Neuronal stem cell (in vitro differentiated cells): ENCODE measurements at places on chromosomes 13 and 19.

DNA sequence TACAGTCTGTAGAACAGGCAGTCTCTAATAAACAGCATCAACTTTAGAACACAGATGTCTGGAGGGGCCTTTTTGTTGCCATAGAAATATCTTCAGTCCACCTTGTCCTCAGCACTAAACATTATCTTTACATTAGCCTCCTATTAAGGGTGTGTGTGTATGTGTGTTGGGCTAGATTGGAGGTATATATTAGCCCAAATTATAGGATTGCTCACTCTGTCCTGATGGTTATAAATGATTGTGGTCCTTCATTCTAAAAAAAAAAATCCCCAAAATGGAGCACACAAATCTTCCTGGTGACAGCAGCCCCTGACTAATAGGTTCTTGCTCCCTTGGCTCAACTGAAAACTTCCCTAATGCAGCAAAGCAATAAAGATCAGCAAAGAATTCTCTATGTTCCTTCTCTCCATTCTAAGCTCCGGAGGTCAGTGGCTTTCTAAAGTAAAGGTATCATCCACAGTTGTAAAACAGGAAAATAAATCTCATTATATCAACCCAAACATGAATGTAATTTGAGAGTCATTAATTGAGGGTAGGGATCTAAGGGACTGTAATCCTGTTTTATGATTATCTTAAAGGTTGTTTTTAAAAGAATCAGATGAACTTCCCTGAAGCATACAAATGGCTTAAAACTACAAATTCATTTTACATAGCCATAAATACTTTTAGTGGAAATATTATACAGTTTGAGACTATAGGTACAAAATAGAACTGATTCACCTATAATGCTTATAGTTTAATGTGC lies 232.7 kb downstream of the KLF12 start:
- DNase-seq: no peak

- no peak for DNase-seq
These were observed 2.3 kb downstream of the CLASRP start for GRCh38 chr19:45041125-45041524.

GRCh38 chr19:29283366-29283765 lies 70.4 kb upstream of the UQCRFS1 start:
- DNase-seq: no peak

- no peak for DNase-seq
These were observed 55.1 kb downstream of the RASA3 start for GRCh38 chr13:114077099-114077932.

GRCh38 chr13:64311948-64312347 lies 2896.3 kb upstream of the PCDH20 start:
- no peak for DNase-seq

DNA sequence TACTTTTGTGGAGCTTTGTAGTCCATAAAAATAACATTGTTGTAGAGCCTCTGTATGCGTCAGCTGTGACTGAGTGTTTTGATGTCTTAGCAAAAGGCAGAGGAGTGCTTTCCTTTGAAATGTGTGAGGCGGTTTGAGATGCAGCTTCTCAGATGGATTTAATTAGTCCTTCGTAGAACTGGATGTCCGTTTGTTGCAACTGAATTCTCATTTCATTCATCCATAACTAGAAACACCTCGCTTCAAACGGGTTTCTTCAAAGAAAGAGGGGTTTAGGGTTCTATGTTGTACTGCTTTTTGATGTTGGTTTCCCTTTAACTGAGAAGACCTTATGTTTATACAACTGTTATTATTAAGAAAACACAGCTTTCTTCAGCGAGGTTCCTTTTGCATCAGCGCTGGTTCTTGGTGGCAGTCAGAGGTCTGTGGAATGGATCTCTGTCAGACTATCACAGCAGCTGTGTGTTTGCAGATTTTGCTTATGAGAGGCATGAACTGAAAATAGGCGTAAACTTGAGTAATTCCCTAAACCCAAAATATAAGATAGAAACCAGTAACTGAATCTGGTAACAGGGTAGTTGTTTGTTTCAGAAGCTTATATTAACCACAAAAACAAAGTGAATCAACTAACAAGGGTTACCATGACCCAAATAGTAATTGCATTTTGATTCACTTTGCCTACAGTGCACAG lies 194.4 kb downstream of the GGACT start:
- DNase-seq: no peak

- no peak for DNase-seq
These were observed 239.1 kb downstream of the KLF12 start for GRCh38 chr13:73894995-73895571.

GRCh38 chr13:40635315-40635995 lies 31.0 kb downstream of the FOXO1 start:
- DNase-seq: no peak

DNA sequence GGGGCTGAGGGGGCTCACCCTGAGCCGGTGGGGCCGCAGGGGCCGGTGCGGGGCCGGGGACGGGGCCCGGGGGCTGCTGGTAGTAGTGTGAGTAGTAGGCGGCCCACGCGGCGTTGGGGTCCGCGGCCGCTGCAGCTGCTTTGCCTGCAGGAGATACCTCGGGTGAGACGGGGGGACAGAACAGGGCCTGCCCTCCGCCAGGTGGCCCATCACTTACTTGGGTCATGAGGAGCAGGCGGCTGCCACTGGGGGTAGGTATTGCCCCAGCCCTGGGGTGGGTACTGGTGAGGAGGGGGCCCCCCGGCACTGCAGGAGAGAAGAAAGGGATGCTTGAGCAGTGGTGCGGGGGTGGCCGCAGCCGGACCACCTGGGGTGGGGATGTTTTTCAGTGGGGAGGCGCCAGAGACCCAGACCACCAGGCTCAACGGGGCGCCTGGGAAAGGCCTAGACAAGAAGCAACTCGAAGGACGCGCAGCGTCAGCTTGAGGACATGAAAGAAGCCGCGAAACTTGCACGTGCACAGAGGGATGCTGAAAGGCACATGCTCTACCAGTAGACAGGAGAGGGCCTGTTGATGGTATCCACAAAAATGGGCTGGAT lies 8.9 kb downstream of the KHSRP start:
- DNase-seq: no peak

DNA sequence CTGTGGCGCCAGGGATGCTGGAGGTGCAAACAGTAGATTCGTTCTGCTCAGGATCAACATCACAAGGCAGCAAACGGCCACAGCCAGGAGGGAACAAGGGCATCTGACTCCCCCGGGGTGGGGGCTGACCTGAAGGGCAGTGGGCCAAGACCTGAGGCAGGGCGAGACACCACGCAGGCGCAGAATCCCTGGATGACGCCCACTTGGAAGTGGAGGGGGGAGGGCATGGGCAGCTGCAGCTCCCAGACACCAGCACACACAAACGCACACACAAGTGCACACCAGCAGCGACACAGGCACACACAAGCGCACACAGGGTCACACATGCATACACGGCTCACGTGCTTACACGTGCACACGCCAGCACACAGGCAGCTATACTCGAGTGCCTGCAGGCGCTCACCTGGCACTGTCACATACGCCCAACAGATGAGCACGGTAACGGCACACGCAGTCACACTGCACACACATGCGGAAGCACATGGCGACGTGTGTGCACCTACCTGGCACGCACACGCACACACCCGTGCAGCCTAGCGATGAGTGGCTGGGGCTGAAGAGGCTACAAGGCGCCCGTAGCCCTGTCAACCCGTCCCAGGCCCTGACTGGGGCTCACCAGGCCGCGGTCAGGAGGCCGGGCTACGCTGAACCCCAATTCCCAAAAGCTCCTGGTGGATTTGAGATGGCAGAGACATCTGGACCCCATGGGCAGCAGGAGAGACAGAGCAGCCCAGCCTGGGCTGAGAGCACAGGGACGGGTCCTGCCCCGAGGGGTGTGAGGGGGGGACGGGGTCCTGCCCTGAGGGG lies 5.5 kb downstream of the C2CD4C start:
- DNase-seq: no peak

- DNase-seq: no peak
These were observed 297.4 kb upstream of the SGCG start for GRCh38 chr13:22883262-22883840.

GRCh38 chr19:8396563-8397203 lies 6.5 kb downstream of the RAB11B start:
- DNase-seq: no peak

DNA sequence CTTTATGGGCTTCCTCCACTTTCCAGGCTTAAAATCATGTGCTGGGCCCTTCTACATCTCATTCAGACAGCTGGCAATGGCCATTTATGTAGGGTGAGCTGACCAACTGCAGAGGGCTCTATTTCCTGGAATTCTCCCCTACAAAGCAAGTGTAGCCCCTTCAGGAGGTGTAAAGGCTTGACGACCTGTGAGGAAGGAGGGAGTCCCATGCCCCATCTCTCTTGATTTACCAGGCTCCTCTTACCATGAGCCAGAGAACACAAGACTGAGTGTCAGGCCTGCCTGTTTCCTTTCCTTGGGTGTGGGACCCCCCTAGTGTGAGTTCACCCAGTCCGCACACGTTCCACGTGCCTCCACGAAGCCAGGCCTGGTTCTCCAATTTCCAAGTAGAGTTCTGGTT lies 16.6 kb downstream of the ZNF536 start:
- no peak for DNase-seq

- no peak for DNase-seq
These were observed 3.8 kb upstream of the PRR12 start for GRCh38 chr19:49587227-49587626.

GRCh38 chr19:47323872-47324271 lies 8.1 kb upstream of the C5AR2 start:
- no peak for DNase-seq

GRCh38 chr13:92575777-92576176 lies 650.8 kb upstream of the GPC6 start:
- no peak for DNase-seq

GRCh38 chr19:22605275-22606211 lies 28.6 kb upstream of the ZNF492 start:
- DNase-seq: no peak

DNA sequence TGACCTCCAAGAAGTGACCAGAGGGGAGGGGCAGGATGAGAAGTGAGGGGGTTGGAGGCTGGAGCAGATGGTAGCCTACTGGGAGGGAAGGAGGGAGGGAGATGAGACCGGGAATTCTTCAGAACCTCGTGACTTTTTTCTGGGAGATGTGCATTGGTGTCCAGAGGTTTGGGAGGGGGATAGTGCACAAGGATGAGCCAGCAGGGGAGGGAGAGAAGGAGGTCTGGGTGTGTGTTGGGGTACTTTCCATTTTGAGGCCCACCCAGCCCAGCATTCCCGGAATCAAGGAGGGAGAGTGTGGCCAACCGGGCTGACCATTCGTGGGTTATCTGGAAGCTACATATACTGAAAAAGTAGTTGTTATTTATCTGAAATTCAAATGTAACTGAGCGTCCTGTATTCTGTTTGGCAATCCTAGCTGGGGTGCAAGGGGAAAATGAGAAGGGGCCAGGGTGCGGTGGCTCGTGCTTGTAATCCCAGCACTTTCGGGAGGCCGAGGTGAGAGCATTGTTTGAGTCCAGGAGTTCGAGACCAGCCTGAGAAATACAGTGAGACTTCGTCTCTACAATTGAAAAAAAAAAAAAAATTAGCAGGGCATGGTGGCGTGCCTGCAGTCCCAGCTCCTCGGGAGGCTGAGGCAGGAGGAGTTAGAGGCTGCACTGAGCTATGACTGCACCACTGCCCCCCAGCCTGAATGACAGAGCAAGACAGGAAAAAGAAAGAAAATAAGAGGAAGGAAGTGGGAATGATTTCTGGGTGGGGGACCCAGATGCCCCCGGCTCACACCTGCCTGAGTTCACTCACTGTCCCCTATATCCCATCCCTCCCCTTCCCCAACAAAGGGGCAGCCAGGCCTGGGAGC lies 4.4 kb upstream of the C3 start:
- DNase-seq: no peak

GRCh38 chr13:37364007-37364406 lies 234.6 kb downstream of the POSTN start:
- no peak for DNase-seq

DNA sequence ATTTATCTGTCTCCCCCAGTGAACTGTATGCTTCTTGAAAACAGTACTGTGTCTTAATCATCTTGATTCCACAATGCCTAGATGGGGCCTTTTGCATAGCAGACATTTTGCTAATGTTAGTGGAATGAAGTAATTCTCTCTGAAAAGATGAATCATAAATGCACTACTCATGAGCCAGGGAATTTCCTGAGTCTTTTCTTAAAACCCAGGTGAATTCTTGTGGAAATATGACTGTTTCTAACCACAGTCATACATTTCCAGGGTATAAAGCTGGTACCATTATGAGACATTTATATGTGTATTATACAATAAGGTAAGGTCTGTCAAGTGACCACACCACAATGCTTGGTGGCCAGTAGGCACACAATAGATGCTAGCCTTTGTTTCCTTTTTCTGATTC lies 5.5 kb upstream of the KCTD4 start:
- DNase-seq: no peak

- DNase-seq: no peak
These were observed 1776.2 kb downstream of the PCDH9 start for GRCh38 chr13:65453982-65454381.

DNA sequence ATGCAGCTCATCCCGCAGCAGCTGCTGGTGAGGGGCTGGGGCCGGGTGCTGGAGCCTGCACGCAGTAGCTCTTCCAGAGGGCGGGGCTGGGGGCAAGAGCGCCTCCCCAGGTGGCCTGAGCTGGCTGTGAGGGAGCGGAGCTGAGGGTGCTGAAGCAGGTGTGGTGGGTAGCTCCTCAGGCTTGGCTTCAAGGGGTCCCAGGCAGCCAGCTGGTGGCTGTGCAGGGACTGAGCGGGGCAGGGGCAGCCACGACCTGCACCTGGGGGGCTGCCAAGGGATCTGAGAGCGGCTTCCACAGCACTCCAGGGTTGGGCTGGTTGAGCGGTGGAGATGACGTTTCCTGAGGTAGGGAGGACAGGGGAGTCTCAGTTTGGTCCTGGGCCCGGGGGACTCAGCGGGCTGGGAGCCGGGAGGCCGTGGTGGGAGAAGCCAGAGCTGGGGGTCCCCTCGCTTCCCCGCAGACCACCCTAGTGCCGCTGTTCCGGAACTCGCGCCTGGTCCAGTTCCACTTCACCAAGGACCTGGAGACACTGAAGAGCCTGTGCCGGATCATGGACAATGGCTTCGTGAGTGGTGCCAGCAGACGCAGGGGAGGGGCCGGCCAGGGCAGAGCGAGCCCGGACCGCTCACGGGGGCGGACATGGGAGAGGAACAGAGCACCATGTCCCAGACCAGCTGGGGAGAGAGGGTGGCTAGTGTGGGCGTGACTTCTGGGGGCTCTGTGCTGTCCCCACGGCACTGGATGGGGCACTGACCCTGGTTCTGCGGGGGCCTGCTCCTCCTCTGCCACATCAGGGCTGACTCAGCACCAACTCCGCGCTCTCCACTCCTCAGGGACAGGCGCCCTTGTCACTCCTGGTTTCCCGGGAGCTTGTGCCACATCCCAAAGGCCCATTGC lies 7.4 kb downstream of the PTOV1 start:
- DNase-seq: no peak

- DNase-seq: peak; percentile 50
These were observed 427.9 kb downstream of the ZNF536 start for GRCh38 chr19:30799865-30800755.

DNA sequence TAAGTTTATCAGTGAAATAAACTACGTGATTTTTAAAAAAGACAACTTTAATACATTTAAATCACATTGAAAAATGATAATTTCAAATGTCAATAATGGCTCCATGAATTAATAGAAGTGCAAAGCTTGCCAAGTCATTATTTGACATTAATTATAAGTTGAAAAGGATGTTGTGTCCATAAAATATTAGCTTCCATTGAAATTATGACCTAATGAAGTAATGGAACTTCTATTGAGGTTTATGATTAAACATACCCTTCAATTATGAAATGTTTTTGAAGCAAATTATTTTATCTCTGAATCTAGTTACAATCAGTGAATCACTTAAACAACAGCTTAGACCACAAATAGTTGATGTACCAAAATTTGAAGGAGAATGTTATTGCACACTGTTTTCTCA lies 144.2 kb downstream of the SLITRK6 start:
- no peak for DNase-seq

- no peak for DNase-seq
These were observed 64.3 kb upstream of the C13orf46 start for GRCh38 chr13:114038211-114038613.

GRCh38 chr19:18591735-18592385 lies 3.3 kb downstream of the REX1BD start:
- DNase-seq: no peak
